ENCODE measurements at places on chromosomes 5 and 9.

GRCh38 chr9:15132091-15132490 is 174.9 kb downstream of the TTC39B start:
- no peak for DNase-seq

DNA sequence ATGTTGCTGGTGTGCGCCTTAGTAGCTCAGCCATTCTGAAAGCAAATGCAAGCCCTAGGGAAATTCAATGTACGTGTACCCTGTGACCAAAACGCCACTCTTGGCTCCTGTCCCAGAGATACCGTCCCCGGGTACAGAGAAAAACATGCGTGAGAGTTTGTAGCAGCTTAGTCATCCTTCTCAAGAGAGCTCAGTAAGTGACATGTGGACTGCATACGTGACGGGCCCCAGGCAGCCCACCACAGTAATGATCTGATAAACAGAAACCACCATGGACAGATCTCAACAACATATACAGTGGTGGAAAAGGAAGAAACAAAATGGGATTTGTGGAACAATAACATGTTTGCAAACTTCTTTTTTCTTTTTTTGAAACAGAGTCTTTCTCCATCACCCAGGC is 45.1 kb downstream of the S1PR3 start:
- DNase-seq = no peak

DNA sequence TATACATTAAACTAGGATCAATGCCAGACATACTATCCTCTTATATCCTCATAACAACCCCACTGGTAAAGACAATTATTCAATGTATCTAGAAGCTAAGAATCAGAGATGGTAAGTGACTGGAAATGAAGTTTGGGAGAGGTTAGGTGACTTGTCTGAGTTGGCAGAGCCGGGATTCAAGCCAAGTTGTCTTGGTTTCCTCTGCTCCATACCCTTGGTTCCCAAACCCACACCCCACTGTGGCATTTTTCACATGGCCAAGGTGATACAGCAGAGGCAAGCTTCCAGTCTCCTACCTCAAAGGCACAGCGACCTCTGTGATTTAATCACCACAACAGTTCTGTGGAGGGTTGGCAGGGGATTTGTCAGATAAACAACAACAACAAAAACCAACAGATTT is 34.7 kb upstream of the ADRB2 start:
- DNase-seq = no peak

DNA sequence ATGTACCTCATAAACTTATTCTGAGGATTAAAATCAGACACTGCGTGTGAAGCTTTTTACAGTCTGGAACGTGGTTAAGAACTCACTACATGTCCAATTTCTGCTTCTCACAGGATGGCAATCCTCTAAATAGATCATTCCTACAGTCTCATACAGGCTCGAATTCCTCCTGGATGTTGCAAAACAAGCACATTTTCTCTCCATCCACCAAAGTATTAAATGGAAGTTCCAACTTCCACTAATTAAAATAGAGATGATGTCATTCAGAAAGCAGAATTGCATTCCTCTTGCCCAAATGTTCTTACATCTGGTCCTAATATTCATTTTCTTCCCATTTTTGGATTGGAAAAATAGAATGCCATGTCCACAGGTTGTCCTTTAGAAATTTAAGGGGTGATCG is 145.5 kb upstream of the PCA3 start:
- no peak for DNase-seq

GRCh38 chr5:31767335-31768031 is 128.6 kb downstream of the PDZD2 start:
- no peak for DNase-seq

DNA sequence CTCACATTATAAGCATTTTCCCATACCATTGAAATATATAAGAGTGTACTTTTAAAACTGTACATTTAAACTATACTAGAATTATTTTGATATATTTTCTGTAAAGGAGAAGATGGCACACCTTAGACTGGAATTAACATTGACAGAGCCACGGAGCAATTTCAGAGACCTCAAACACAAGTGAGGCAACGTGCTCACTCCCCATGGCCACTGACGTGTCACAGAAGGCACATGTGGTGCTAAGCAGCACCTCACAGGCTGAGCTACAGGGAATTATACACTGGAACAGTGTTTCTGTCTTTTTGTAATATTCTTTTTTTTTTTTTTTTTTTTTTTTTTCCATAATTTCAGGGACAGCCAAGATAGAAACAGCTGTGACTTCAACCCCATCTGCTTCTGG is 66.5 kb downstream of the NUP214 start:
- DNase-seq = no peak

DNA sequence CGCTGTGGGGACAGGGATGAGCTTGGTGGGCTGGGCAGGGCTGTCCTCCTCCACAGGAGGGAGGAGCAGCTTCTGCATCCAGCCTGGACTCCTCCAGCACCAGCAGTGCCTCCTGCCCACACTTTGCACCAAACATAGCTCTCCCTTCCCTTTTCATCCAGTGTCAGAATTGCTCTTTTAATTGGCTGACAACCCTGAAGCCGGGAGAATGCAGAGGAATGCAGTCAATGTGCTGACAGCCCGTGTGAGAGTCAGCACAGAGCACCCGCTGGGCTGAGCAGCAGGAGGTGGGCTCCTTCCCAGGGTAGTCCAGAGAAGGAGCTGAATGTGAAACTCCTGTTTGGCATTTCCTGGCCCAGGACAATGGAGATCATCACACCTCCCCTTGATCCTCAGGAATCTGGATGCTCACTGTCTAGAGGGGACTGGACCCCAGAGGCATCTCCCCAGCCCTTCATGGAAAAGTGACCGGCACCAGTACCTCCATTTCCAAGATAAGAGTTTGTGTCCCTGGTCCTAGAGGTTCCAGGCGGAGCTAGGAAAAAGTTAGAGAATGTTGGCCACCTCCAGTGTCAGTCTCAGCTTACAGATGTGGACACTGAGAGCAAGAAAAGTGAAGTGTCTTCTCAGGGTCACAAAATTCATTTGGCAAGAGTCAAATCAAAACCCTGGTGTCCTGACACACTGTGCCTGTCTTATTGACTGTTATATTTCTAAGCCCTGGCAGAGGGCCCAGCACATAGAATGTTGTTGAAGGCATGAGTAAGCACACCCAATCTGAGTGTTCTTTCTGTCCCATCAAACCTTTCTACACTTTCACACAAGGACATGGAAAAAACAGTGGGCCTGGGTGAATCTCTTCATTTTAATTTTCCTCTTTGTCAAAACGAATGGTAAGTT is 202.1 kb downstream of the SNX18 start:
- DNase-seq = no peak

- no peak for DNase-seq
Observed at GRCh38 chr9:116124472-116125040, 29.0 kb upstream of the PAPPA start.

GRCh38 chr9:89505911-89506310 is 8.0 kb upstream of the SEMA4D start:
- peak; percentile 39 for DNase-seq

DNA sequence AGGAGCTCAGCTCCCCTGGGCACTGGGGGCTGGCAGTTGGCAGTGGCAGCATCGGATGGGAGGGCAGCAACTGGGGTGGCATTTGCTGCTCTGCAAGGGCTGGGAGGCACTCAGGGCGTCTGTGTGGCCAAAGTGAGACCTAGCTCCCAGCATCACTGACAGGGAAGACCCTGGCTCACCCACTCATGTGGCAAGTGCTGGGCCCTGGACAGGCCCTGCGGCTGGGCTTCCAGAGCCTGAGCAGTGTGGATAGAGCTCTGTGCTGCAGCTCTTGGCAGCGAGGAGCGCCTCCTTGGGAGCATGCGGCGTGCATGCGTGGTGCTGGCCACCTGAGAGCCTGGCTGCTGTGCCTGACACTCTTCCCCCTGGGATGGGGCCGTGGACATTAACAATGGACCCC is 10.2 kb downstream of the CEP72 start:
- DNase-seq = no peak

DNA sequence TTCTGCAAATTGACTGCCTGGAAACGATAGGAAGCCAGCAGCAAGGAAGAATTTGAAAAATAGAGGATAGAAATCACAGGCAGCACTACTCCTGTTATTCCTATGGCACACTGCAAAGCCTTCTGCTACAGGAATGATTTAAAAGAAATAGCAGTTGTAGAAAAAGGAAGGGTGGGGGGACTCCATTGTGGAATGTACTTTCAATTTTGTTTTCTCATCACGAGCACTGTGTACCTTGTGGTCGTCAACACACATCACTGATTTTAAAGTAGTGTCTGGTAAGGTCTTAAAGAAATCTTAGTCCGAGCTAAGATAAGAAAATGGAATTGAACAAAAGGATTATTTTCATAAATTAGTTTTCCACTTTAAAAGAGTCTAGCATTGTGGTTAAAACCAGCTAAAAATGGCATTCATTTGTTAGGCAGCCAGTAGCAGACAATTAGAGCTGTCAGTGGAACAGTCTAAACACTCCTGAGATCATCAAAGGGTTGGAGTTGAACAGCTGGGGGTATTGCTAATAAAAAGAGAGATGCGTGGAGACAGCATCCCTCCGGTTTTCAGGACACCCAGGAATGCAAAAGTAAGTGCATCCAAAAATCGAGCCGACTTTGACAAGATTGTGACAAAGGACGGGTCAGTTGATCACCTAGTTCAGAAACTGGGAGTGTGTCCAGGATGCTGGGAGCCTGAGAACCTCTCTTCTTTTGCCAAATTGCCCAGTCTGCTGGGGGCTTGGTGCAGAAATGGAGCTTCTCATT is 97.8 kb upstream of the WWC1 start:
- no peak for DNase-seq

GRCh38 chr9:122797316-122798063 is 2.4 kb upstream of the OR1K1 start:
- DNase-seq = no peak

DNA sequence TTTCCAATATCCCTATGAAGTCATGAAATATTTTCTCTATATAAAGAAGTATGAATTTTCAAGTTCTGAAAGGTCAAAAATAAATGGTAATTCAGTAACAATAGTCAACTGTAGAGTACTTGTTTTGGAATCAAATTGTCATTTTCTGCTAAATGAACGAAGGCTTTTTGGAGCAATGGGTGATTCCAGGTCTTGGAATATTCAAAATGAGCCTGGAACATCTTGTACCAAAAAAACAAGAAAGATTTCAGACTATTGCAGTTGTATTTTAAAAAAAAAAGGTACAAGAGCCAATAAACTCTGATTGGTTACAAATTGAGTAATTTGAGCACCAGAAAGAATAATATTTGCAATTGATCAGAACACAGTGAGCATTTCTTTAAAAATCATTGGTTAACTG is 730.1 kb downstream of the DTWD2 start:
- no peak for DNase-seq

- DNase-seq = no peak
Observed at GRCh38 chr9:17057729-17058128, 77.1 kb upstream of the CNTLN start.

GRCh38 chr5:171619196-171619595 is 166.4 kb upstream of the SMIM23 start:
- no peak for DNase-seq

Measured in right kidney (tissue), 9 donors.